Endothelial cell of umbilical vein (primary cell): ENCODE measurements at places on chromosomes 6 and 20. TPM values are rescaled to one million over a fixed set of nuclear protein-coding genes. Genes with fewer than 3 reads are reported as not detected.

The KIAA1755 gene
- total RNA-seq, result 0.51 and 0.58 TPM in 2 replicates

GRCh38 chr6:134853111-134854055 lies 96.5 kb downstream of the ALDH8A1 start:
- DNase-seq, result no peak

The CRISP3 gene
- not detected in 2 replicates for total RNA-seq

- DNase-seq, result peak; percentile 59
Observed at GRCh38 chr6:78487401-78487800, 379.9 kb upstream of the IRAK1BP1 start.

The CAGE1 gene
- total RNA-seq, result not detected in 2 replicates

DNA sequence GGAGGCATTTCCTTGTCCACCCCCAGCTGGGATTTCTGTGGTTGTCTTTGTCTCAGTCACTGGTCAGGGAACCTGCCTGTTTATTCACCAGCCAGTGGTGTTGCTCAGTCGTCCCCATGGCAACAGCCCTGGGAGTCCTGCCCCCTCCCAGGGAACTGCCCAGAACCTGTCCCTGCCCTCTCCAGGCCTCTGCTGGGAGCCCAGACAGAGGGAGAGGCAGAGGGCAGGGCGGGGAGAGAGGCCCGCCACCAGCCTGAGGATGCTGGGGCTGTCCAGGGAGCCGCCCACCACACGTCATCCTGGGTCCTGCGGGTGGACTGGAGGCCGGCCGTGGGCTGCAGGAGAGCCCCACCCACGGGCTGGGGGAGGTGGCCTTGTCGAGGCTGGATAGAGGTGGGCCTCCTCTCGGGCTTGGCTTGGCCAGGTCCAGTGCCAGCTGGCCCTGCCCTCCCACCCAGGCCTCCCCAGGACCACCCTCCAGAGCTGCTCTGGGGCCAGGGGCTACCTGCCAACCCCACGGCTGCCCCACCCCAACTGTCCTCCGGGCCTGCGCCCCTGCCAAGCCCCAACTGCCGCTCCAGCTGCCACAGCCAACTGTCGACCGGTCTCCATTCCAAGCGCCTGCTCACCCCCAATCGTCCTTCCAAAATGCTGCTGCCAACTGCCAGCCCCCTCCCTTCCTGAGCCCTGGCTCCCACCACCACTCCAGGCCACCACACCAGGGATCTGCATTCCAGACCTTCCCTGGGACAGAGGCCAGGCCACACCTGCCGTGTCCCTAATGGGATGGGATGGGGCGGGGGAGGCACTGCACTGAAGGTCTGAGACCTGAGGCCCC lies 4.2 kb upstream of the ZBTB46 start:
- DNase-seq, result peak; percentile 82

The SSTR4 gene
- total RNA-seq, result not detected in 2 replicates

GRCh38 chr6:14986370-14986769 lies 259.5 kb upstream of the JARID2 start:
- no peak for DNase-seq
